ENCODE measurements at places on chromosomes 12 and 14.

DNA sequence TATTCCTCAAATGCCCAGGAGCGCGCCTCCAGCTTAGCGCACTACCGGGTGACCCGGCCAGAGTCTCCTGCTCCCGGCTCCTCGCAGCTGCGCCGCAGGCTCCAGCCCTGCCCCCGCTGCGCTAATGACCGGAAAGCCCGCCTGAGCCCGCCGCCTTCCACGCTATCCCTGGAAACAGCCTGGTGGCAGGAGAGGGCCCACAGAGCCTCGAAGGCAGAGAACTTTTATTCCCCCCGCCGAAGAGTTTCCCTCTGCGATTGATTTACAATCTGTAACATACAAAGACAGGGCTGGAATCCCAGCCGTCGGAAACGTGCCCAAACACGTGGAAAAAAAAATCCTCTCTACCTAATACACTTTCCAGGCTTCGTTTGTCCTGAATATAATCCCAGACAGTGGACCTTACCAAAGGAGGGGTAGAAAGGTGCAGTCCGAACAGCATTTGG is 1.5 kb downstream of the COL2A1 start:
- DNase-seq: no peak

DNA sequence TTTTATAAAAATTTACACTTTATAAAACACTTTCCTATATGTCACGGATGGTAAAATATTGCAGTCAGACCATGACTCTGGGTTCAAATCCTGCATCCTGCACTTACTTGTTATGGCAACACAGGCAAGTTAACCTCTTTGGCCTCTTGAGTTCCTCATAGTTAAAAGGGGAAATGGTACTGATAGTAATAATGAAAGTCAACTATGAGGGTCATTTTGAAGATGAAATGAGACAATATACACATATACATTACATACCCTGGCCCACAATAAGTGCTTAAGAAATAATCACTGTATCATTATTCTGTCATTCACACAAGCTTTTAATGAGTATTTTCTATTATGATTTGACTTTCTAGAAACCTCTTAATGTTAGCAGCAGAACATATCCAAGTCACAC is 64.4 kb downstream of the C12orf42 start:
- no peak for DNase-seq

DNA sequence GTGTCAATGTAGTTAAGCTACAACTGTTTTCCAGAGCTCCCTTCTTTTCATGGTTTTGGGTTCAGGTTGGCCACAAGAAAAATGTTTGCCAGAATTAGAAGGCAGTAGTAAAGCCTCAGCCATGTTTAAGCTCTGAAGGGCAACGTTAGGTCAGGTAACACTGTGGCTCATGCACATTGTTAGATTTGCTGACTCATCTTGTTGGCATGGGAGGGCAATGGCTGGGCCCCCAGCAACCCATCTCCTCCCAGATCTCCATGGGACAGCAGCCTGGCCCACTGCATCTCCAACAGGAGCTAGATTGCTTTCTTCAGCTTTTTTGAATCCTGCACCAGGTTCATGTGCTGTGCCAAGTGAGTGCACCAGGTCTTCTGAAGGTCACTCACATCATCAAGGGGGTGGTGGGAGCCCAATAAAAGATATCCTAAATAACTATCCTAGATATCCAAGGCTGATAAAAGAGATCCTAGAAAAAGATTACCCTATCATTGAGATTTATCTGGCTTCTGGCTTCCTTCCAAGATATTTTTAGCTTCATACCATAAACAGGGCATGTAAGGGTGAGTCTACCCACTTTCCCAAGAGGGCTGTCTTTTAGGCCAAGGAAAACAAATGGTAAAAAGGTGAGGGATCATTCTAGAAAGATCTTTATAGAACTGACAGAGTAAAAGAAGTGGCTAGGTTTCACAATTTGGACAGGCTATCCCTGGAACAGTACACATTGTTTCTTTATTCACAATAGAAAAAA is 28.9 kb downstream of the PTGER2 start:
- DNase-seq: no peak

DNA sequence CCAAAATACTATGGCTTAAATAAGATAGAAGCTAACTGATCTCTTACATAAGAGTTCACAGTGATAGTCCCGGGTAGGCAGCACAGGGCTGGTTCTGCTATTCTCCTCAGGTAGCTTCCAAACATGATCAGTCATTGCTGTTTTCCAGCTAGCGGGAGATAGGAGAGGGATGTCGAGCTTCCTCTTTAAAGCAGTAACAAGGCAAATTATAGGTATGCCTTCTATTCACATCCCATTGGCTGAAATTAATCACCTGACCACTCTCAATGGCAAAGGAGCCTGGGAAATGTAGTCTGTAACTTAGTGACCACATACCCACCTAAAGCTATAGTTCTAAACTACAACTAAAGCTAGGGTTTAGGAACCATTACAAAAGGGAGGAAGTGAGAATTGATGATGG is 34.5 kb upstream of the VRK1 start:
- peak; percentile 47 for DNase-seq

DNA sequence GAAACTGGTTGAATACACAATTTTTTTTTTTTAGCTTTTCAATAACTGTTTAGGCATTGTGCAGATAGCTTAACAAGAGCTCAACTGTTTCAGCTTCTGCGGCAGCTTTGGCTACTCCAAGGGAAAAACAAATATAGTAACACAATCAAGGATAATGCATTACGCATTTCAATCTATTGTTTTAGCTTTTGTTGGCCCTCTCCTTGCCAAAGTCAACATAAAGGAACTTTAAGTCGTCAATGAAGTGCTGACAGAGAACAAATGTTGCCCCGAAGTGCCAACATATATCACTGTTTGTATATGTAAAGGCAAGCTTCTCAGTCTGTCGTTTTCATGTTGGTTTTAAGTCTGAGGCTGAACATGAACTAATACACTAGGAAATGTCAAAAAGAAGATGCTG is 1087.4 kb upstream of the FLRT2 start:
- DNase-seq: no peak

DNA sequence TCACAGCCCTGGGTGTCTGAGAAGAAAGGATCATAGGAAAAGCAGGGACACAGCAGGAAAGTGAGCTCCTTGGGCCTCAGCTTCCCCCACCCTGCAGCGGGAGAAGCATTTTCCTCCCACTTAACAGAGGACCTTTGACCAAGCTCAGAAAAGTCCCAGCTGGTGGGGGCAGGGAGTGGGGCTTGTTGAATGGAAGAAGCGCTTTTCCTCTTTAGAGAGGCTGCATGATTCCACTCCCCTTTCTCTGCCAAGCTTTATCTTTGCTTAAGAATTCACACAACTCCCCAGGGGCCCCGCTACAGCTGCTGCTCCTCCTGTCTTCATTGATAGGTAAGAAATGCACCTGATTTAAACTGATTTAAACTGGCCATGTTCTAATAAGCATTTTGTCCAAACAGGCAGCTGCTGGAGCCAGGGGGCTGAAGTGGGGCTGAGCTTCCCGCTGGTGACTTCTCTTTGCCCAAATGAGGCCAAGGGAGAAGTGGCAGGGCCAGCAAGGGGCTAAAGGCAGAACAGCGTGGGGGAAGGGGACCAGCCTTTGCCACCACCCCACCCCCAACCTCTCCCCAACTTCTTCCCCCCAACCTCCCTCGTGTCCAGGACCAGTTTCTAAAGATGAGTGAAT is 1.7 kb upstream of the PAPLN start:
- DNase-seq: no peak

DNA sequence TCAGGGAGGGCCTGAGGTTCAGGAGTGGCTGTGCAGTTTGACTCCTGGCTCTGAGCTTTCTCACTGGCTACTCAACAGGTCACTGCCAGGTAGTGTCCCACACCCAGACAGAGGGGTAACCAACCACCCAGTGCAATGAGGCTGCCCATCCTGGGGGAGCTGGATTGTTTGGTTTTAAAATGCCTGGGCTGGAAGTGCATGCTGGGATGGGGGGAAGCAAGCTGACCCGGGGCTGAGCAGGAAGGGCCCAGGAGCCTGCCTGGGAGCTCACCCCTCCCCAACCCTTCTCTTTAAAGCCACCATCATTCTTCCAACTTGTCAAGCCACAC is 12.6 kb upstream of the ABHD12B start:
- DNase-seq: no peak

DNA sequence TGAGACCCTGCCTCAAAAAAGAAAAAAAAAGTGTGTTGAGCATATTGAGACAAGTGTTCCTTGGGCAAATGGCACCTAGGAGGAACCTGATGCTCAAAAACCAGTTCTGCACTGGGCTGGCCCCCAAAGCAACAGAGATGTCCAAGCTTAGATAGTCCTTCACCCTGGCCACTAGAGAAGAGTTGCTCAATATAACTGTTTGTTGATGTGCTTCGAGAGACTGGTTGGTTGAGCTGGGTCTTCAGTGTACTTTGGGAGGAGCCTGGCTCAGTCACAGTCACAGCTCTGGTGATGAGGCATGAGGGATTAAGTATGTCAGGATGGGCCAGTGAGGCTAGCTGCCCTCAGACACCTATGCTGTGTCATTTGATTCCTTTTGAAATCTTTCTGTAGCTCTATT is 38.0 kb downstream of the SLC2A14 start:
- DNase-seq: peak; percentile 20

Measured in CD4-positive, alpha-beta T cell treated with Interleukin-15 for 1 hour (primary cell).